ENCODE measurements at places on chromosomes 7 and 10. TPM values are rescaled to one million over a fixed set of nuclear protein-coding genes. Genes with fewer than 3 reads are reported as not detected.

FAM25C gene
- not detected for total RNA-seq

MYL10 gene
- not detected for total RNA-seq

MOGAT3 gene
- not detected for total RNA-seq

MCU gene
- 40.2 TPM for total RNA-seq

MBL2 gene
- not detected for total RNA-seq

FAM131B gene
- total RNA-seq = 0.79 TPM

Measured in M059J (cell line).